Activated CD4-positive, alpha-beta T cell treated with anti-CD3 and anti-CD28 coated beads, Interleukin-2, amount 10 ng/mL, durations not matched to agents 24 days and 14 days (primary cell): ENCODE measurements at places on chromosomes 16 and 17. TPM values are rescaled to one million over a fixed set of nuclear protein-coding genes. Genes with fewer than 3 reads are reported as not detected.

- DNase-seq, result no peak
Measured at GRCh38 chr17:49038544-49038943, 41.4 kb downstream of the IGF2BP1 start.

DNA sequence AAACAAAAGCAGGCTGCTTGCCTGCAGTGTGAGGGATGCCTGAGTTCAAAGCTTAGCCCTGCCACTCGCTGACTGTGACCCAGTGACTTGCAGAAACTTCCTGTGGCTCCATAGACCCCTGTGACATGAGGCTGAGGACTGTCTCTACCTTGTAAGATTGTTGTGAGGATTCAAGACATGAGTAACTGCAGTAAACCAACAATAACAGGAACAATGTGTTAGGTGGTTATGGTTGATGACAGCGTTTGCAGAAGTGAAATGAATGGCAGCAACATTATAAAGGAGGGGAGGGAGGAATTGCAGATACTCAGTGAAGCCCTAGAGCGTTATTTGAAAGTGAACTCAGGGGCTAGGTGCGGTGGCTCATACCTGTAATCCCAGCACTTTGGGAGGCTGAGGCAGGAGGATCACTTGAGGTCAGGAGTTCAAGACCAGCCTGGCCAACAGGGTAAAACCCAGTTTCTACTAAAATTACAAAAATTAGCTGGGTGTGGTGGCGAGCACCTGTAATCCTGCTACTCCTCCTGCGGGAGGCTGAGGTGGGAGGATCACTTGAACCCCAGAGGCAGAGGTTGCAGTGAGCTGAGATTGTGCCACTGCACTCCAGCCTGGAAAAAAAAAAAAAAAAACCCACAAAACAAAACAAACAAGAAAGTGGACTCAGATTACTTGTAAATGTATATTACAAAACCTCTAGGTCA, 33.5 kb upstream of the EMP2 start:
- no peak for DNase-seq

GRCh38 chr17:57206928-57207327, 49.4 kb upstream of the MSI2 start:
- DNase-seq, result no peak

DNA sequence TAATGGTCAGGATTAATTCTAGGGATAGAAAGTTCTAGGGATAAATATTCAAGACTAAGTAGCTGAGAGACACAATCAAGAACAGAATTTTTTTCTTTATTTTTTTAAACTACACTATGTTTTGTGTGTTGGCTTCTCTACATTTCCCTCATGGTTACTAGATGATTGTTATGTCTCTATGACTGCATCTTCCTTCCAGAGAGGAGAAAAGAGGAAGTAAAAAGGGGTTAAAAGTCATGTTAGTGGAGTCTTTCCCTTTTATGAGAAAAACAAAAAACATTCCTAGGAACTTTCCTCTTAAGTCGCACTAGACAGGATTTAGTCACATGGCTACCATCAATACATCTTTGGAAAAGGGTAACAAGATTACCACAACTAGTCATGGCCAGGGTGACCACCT, 375.0 kb downstream of the KCNJ2 start:
- no peak for DNase-seq

- DNase-seq, result peak; percentile 93
Measured at GRCh38 chr17:45098869-45099616, 33.3 kb downstream of the PLCD3 start.

GRCh38 chr16:55392701-55393100, 68.7 kb downstream of the IRX6 start:
- no peak for DNase-seq

DNA sequence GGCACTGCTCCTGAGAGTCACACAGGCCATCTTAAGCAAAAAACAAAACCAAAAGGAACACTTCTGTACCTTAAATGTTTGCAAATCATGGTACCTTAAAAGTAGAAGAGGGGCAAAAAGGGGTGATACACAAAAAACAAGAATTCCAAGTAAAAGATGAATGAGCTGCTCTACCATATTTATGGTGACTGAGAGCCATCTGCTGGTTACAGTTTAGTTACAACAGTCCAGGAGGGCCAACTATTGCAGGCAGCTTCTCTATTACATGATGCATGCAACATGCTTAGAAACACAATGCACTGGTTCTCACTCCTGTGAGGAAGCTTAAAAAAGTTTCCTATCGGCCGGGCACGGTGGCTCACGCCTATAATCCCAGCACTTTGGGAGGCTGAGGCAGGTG, 53.5 kb downstream of the STX8 start:
- DNase-seq, result peak; percentile 68

GRCh38 chr17:44979426-44979995, 11.4 kb upstream of the C1QL1 start:
- no peak for DNase-seq

DNA sequence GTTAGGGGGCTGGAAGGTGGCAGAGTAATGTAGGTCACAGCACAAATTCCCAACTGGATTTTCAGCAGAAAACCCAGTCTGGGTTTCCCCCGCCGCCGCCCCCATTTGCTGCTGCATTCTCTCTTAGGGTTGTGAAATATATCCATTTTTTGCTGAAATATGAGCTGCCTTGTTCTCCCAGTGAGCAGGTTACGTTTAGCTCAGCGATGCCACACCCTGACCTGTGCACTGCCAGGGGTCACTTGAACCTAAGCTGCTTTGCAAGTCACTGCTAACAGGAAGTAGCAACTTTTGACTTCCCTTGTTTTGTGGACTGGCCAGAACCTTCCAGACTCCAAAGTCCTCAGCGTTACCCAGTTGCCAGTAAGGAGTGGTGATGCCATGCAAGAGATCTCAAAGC, 274.1 kb downstream of the CPPED1 start:
- DNase-seq, result no peak

- DNase-seq, result no peak
Measured at GRCh38 chr17:57436565-57436964, 180.2 kb downstream of the MSI2 start.

GRCh38 chr17:3885970-3886369, 6.9 kb downstream of the CAMKK1 start:
- DNase-seq, result no peak

- DNase-seq, result no peak
Measured at GRCh38 chr17:80428796-80429195, 13.8 kb downstream of the ENDOV start.

GRCh38 chr16:30760001-30760559, 1.8 kb downstream of the CFAP119 start:
- no peak for DNase-seq

DNA sequence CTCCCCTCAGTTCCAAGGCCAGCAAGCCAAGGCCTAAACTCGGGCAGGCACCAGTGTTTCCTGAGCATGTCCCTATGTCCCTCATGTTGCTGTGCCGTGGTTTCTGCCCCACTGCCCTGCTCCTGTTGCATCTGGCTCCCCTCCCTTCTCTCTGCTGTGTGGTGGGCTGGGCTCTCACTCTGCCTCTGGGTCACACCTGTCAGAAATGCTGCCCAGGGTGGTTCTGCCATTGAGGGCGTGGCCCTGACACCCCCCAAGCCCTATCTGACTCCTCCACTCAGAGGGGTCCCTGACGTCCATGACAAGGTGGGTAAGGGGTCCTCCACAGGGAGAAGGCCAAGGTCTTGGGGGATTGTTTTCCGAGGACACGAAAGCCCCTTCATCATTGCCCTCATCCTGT, 9.2 kb upstream of the ITGA3 start:
- DNase-seq, result no peak

DNA sequence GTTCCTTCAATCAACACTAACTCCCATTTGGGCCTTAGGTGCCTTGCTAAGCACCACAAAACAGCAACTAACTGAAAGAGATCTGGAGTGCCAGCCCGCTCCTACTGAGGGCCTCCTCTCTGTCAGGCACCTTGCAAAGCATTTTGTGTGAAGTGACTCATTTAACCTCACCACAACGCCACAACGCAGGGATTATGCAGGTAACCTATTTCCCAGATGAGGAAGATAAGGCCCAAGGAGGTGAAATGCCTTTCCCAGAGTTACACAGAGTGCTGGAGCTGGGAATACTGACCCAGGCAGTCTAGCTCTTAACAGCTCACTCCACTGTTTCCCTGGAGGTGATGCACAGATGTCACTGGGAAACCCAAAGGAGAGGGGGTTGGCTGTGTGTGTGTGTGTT, 32.8 kb downstream of the DRC3 start:
- no peak for DNase-seq

- DNase-seq, result no peak
Measured at GRCh38 chr17:69574257-69575197, 160.0 kb downstream of the MAP2K6 start.

DNA sequence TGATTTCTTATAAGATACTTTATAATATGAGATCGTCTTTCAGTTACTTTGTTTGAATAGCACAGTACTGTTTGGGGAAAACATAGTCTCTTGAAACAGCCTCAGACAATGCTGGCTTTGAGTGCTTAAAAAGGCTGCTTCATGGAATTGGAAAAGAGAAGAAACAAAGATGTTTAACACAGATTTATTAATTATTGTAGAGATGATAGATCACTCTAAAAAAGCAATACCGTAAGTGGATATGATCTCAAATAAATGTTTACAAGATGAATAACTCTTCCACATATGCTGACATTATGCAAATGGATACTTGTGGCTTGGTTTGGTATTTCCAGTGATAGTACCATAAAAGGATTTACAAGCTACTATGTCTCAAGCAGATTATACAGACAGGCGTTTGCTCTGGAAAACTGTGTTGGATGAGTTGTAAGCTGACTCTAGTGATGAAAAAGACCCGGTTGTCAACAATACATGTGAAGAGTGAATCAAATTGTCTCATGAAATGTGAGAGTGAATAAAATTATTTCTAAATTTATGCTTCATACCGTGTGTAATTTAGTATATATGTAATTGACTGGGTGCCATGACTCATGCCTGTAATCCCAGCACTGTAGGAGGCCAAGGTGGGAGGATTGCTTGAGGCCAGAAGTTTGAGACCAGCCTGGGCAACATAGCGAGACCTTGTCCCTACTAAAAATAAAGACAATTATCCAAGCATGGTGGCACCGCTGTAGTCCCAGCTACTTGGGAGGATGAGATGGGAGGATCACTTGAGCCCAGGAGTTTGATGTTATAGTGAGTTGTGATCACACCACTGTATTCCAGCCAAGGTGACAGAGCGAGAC, 105.4 kb downstream of the FTO start:
- peak; percentile 29 for DNase-seq

DNA sequence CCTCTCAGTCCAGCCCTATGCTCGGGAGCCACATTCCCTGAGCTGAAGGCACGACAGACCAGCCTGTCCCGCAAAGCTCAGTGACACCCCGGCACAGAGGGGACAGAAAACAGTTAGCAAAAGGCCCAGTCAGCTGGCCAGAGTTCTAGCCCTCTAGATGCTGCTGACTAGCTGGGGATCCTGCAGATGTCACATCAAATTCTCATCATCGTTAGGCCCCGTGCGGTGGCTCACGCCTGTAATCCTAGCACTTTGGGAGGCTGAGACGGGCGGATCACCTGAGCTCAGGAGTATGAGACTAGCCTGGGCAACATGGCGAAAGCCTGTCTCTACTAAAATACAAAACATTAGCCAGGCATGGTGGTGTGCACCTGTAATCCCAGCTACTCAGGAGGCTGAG, 17.2 kb downstream of the UBE2O start:
- no peak for DNase-seq

GRCh38 chr16:84881702-84882521, 62.1 kb downstream of the CRISPLD2 start:
- DNase-seq, result no peak

GRCh38 chr17:19756546-19756945, 8.4 kb upstream of the ALDH3A1 start:
- no peak for DNase-seq

- peak; percentile 72 for DNase-seq
Measured at GRCh38 chr16:68902003-68902968, 59.0 kb downstream of the TANGO6 start.

- DNase-seq, result no peak
Measured at GRCh38 chr17:20071824-20072691, 62.9 kb downstream of the SPECC1 start.

DNA sequence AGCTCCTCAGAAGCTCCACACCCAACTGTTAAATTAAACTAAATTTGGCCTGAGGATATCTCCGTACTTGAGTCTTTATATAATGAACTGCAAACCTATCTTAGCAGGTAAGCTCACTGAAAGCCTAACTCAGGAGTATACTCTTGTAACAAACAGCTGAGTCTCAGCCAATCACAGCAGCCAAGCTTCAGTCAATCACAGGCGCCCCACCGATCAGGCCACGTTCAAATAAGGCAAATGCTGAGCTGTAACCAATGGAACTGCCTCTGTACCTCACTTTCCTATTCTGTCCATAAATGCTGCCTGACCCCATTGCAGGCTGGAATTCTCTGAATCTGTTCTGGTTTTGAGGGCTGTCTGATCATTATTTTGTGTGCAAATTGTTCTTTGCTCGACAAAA, 93.0 kb upstream of the CES5A start:
- no peak for DNase-seq

DNA sequence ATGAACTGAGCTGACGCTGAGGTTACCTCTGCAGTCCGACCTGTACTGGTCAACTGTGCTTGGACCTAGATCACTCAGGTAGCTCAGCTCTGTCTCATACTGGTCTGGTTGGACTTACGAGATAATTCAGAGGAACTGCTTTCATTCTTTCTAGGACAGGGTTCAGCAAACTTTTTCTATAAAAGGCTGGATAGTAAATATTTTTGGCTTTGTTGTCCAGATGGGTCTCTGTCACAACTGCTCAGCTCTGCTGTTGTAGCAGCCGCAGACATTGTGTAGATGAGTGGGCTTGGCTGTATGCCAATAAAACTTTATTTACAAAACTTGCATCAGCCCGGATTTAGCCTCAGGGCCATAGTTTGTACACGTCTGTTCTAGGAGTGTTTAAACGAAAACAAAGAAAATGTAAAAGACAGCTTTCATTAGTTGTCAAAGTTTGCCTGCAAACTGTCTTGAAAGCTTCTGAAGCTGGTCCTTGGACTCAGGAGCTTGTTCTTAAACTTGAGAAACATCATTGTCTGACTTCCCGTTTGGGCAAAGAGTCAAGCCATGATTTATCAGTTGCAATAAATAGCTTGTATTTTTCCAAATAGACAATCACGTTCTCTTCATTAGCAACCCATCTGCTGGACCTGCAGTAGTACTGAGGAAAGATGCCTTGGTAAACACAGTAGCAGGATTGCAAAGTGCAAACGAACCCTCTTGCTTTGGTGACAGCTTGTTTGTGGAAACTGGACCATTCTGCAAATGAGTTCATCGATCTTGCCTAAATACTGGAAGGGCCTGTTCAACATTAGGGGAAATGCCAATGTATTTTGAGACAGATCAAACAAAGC, 253.4 kb downstream of the SNX29 start:
- DNase-seq, result no peak

UNC13D gene
- 158 and 161 TPM in 2 replicates for total RNA-seq

LIG3 gene
- total RNA-seq, result 67.2 and 67.3 TPM in 2 replicates

SHISA6 gene
- total RNA-seq, result not detected in 2 replicates

SLC47A2 gene
- total RNA-seq, result not detected in 2 replicates

TNP2 gene
- total RNA-seq, result not detected in 2 replicates

PHKG2 gene
- total RNA-seq, result 39.5 and 41.0 TPM in 2 replicates
